ENCODE measurements at places on chromosomes 11 and 22.
A peak's percentile ranks its signal among the peaks of the same experiment; 100 is the strongest.

- DNase-seq = no peak
Measured at GRCh38 chr11:76225122-76225611, 18.9 kb upstream of the WNT11 start.

DNA sequence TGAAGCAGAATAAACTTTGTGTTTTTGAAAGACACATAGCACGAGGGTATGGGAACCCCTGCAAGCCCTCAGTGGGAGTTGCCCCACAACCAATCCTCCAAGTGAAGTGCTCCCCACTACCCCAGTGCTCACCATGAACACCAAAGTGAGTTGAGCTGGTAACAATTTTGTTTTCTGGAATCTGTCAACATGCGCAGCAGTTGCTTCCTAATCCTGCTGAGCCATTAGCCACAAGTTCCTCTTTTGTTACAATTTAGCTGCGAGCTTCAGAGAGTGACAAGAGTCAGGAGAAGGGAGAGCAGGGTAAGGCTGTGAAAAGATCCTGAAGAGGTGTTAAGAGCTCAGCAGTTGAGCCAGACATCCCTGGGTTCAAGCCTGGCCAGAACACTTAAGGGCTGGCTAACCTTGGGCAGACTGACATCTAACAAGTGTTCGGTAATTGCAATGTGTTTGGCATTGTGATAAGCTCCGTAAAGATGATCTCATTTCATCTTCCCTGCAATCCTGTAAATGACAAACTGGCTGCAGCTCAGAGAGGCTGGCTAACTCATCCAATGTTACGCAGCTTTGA lies 24.1 kb upstream of the ASPHD2 start:
- DNase-seq = no peak

DNA sequence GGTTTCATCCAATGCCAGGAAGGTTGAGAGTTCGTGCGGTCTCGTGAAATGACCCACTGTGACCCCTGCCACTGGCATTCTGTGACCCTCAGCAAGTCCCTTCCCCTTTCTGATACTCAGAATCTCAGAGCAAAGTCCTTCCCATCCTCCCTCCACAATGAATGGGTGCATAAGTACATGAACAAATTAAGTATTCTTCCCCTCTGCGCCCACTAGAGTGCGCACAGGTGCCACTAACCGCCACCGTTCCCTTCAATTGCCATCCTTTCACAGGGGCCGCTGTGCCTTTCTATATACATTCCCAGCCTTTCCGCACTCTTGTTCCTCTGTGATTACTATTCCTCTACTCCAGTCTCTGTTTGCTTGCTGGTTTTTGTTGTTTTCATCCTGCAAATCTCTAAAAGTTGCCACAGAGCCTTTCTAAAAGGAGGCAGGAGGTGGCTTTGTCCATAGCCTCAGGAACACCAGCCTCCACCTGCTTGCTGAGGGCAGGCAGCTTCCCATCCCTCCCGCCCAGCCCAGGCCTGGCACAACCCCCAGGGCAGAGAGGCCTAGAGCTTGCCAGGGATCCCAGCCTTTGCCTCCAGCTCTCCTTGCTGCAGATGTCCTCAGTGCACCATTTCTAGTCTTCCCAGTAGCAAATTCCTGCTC lies 6.7 kb upstream of the AP1B1 start:
- peak; percentile 62 for DNase-seq

DNA sequence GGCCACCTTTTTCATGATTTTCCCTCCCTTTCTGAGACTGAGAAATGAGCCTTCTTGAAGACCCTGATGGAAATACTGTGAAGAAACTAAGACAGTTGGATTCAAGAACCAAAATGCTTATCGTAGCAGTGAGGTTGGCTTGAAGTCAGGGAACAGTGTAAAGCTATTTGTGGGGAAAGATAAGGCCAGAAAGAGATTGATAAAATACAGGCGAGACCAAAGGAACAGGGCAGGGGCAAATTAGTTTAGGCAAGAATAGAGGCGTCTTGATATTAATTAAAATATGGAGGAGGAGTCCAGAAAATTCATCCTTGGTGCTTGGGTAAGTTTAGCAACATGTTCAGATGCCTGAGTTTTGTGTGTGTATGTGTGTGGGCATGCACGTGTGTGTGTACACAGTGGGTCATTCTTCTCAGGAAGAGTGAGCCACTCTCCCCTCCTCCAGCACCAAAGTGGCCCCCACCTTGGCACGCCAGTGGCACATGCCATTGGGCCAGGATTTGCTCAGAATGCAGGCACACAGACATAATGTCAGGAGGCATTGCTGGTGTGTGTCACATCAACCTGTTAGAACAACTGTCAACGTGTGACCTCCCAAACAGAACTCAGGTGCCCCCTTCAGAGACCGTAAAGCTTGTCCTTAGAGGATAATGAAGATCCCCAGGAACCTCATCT lies 3.9 kb upstream of the EHF start:
- DNase-seq = no peak

DNA sequence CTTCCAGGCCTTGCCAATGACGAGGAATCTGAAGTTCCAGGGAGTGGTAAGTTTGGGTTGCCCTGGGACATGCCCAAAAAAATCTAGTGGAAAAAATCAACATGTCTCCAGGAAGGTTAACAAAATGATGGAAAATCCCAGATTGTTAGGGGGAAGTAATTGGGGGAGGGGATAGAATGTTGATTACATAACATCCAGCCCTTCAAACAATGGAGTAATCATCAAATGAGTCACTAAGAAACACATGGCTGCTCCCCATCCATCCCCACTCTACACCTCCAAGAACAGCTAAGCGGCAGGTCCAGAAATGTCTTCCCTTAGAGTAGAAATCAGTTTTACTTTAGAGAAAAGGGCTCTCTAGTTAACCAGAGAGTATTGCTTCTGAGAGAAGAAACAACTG lies 94.9 kb downstream of the ETS1 start:
- DNase-seq = no peak

- DNase-seq = no peak
Measured at GRCh38 chr22:49906799-49907290, 11.4 kb downstream of the ALG12 start.
